ENCODE measurements at places on chromosomes 11 and 22.
A peak's percentile ranks its signal among the peaks of the same experiment; 100 is the strongest.

GRCh38 chr11:127627204-127627603, 626.6 kb upstream of the KIRREL3 start:
- DNase-seq, result no peak

- DNase-seq, result peak; percentile 48
Observed at GRCh38 chr11:2138431-2139122, 612 bp downstream of the IGF2 start.

DNA sequence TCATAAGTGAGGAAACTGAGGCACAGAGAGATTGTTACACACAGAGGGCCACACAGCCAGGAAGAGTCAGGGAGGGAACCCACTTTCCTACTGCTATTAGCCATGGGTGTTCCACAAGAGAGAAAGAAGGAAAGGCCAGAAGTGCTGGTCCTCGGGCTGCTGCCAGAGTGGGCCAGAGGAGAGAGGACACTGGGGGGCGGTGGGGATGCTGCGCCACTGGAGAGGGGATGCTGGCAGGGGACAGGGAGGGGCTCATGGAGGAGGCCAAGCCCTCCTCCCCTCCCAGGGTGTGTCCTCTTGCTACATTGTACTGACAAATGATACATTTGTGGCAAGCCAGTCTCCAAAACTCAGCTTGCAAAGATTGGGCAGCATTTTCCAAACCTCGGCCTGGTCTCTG, 9.9 kb downstream of the IL10RA start:
- DNase-seq, result no peak

DNA sequence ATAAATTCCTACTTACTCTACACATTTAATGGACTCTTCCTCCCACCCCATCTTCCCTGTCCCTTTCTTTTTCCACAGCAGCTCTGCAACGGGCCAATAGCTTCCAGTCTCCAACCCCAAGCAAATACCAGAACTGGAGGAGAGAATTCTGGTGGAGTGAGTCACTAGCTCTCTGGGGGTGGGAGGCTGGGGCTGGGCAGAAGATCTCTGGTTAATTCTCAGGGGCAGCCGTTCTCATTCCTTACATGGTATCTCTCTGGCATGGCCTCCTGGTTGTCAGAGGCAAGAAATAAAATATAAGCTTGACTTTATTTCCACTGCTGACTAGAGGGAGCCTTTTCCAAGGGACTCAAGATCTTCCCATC, 90.4 kb upstream of the PARVA start:
- DNase-seq, result no peak

DNA sequence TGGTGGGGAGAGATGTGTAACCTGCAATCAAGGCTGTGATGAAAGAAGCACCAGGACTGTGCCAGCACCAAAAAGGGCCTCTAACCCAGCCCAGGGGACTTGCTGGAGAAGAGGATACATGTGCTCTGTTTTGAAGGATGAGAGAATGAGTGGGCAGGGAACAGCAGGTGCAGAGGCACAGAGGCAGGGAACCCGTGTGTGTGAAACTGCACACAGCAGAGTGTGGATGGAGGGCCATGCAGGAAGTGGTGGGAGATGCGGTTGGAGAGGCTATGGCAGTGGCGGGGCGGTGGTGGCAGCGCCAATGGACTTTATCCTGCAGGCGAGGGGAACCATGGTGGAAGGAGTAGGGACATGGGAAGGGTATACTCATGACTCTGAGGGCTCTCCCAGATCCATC, 25.2 kb upstream of the LRRC32 start:
- DNase-seq, result no peak

GRCh38 chr11:43833657-43834073, 47.0 kb upstream of the ALKBH3 start:
- DNase-seq, result no peak

DNA sequence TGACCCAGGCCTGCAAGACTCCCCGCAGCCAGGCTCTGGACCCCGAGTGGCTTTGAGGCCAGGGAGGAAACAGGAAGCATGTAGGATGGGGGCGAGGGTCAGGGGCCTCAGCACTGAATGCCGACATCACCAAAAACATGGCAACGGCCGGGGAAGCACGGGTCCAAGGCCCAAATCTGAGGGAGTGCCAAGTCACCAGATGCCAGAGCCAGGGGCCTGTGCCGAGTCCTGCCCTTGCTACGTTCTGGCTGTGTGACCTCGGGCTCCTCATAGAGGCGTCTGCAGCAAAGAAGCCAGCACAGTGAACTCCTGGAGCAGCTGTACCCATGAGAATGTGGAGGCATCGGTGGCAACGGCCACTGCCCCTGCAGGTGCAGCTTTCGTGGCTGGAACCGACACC, 420.7 kb downstream of the CTTN start:
- DNase-seq, result no peak

DNA sequence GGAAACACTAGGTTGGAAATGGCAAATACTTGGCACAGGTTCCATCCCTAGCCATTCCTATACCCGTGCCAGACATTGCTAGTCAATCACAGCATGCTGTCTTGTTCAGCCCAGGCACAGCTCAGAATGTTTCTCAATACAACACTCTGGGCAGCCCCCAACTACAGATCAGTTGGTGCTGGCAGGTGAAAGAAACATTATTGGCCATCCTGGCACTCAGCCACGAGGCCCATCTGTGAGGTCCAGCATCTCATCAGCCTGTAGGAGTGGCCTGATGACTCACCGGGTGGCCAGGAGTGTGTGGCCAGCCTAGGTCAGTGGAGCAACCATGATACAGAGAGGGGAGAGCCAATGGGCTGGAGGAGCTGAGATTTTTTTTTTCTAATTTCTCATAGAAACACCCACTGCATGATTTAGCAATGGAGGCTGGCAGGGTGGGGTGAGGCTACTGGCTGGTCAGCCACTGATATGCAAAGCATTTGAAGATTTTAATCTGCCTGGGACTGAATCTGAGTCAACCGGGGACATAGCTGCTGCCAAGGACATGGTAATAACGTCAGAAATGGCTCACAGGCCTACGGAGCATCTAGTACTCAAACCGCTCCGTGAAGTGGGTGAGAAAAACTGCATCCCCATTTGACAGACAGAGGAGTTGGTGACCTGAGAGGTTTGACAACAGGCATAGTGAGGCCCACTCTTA, 5.4 kb downstream of the MYO18B start:
- DNase-seq, result no peak
